ENCODE measurements at places on chromosomes 6 and 20.

DNA sequence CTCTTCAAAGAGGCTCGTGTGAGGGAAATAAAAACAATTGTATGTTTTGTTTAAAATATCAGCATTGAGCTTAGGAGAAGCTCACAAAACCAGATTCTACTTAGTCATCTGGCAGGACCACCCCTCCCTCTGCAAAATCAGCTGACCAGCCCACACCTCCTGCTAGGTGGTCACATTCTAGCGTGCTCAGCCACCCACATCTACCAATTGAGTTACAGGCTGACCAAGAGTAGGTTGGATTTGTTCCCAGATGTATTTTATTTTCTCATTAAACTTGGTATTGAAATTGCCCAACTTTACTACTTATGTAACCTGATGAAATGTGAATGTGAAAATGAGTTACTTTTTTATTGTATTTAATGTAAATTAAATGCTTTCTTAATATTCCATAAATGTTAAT, 56.2 kb downstream of the SLC22A2 start:
- DNase-seq: no peak

DNA sequence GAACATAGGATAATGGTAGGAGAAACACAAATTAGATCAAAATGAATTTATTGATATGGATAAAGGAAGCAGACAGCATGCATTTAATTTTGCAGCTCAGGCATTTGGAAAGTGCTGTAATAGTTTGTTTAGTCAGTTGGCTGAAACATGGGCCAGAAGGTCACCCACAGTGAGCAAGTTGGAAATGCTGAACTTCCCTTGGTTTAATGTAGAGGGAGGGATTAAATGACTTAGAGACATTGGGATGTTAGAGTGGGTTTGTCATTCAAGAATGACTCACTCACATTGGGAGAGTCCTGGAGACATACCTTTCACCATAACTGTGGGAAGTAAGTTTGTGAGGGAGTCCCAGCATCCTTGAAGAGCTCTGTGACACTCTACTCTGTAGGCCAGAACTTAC, 231.5 kb upstream of the PLCB4 start:
- DNase-seq: no peak

DNA sequence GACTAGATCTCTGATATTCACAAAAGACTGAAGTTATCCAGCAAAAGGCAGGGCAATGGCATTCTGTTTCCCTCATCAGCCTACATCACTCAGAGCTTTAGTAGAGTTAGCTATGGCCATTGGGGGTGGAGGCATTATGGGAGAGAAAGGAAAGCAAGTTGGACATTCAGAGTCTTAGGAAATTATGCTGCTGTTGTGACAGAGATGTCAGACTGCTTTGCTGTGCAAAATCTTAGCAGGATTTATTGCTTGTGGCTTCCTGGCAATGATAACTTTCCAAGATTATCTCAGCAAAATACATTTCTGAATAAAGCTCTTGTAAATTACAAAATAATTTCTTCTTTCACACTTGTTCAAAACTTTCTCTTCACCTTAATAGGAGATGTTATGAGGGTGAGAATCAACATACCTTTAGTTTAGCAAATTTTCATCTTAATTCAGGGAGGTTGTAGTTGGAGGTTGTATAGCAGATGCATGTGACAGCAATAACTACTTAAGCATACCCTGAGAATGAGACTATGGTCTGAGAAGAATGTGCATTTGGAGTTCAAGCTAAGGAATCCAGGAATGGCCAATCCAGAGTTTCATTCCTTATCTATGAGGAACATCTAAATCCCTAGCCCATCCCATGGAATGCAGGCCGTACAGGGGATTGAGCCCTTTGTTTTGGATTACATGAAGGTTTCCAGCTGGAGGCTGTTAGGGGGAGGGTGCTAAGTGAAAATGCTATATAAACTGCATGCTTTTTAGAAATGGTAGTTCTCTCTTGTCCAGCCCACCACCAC, 179.8 kb downstream of the HAO1 start:
- no peak for DNase-seq

DNA sequence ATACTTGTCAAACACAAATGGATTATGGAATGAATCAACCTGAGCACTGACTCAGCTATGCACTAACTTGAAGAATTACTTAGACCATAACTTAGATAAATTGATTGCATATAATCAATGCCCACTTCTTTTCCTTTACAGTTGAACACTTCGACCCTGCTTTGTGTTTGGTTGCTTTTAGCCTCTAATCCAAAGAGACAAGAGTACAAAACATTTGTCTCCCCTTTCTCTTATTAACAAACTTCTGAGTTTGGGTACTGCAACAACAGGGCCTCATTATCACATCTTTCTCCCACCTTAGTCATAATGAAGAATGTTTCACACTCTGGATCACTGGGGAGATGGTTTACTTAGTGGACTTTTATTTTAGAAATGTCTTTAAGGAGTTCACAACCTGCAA, 2.6 kb upstream of the TAAR6 start:
- DNase-seq: no peak

- no peak for DNase-seq
These were observed 33.2 kb upstream of the OCSTAMP start for GRCh38 chr20:46583411-46584214.

DNA sequence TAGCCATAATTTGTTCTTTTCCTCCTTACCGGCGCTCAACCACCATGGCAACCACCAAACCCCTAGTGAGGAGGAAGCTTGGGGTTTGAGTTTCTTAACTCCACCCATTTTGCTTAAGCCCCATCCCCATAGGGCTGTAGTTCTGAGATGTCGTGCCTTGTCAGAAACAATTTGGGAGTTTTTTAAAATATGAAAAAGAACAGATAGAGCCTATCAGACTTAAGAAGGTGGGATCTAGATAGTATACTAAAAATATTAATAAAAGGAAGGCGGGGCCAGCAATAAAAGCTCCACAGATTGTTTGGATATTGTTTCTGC, 5.6 kb downstream of the BRD2 start:
- DNase-seq: no peak

- DNase-seq: no peak
These were observed 27.4 kb upstream of the SIM1 start for GRCh38 chr6:100491952-100492670.

DNA sequence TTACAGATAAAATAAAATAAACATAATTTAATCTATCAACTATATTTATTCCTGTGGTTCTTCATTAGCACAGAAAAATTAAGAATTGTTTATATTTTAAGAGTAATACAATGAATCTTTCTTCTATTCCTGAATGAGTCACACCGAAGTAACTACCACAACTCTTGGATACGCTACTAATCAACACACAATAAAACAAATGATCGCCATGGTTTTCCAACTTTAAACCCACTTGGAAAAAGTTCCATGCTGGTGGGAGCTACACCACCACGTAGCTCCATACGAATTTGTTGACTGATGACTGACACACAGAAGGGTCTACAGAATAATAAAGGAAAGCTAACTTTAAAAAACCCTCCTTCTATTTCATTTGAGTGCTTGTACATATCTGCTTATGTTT, 135.8 kb upstream of the NEDD9 start:
- no peak for DNase-seq

- no peak for DNase-seq
These were observed 326.5 kb upstream of the RUNX2 start for GRCh38 chr6:45001663-45002062.

DNA sequence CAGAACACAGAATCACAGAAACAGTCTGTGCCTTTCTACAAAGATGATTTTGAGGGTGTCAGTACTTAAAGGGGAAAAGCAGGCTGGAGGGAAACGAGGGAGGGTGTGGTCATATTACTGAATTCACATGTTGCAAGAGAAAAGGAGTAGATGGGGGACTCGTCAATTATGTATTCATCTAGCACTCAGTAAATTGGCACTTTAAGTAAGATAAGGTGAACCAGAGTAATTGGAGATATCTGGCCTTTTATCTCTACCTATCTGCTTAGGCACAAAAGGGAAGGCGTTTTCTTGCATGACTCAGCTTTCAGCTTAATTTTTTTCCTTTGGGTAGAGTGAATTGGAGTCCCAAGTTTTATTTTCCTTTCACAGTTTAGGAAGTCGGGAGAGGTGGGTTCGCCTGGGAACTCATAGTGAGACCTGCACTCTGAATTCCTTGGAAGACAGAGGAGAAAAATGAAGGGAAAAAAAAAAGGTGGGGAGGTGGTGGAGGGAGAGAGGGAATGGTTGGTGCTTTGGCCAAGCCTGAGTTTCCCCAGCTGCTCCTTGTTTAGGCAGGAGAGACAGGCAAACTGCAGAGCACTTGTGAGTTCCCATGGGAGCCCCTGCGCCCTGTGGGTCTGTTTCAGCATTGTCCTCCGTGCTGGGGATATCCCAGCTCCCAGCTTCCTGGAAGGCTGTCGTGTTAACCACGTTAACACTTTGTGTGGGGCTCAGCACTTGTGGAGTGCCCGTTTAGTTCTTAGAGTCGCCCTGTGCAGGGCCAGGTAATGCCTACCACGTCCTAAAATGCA, 19.7 kb upstream of the GTSF1L start:
- DNase-seq: no peak

Measured in NCI-H1417 treated with DMSO at 0.1 percent for 48 hours (cell line).